ENCODE measurements at places on chromosomes 5 and 9.

DNA sequence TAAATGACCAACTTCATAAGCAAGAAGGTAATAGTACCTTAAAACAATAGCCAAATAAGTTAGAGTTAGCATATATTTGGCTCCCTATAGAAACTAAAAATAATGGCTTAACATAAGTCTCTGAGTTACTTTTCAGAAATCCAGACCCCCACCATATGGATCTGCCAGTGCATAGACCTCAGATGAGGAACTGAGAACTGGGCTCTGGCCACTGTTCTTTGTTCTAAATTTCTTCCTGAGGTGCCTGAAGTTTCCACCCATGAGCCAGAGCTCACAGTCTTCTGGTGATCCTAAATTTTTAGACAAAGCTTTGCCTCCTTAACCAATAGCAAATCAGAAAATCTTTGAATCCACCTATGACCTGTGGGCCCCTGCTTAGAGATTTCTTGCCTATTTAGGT is 250.9 kb downstream of the YTHDC2 start:
- no peak for DNase-seq

DNA sequence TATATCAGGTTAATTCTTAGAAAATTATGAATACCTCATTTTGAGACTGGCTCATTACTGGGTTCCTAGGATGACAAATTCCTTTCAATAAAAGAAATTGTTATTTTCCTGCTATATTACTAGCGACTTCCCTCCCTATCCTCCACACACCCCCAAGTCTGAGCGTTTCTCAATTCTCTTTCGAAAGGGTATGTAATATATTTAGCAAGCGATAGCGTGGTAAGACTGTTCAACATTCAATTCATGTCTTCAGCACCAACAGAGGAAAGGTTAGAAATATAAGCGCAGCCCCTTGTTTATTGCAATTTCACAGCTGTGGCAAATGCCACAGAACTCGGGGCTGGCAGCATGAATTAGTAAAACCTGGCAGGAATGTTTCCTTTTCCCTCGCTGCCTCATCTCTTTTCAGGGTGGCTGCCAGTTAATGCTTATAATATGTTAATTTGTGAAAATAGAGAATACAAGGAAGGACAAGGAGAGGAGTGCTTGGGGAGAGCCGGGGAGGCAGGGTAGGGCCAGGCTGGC is 152.7 kb upstream of the TBCA start:
- no peak for DNase-seq

GRCh38 chr9:114177423-114178064 is 22.2 kb downstream of the COL27A1 start:
- DNase-seq, result no peak

- DNase-seq, result no peak
Observed at GRCh38 chr9:108885643-108886348, 23.7 kb downstream of the ACTL7A start.

DNA sequence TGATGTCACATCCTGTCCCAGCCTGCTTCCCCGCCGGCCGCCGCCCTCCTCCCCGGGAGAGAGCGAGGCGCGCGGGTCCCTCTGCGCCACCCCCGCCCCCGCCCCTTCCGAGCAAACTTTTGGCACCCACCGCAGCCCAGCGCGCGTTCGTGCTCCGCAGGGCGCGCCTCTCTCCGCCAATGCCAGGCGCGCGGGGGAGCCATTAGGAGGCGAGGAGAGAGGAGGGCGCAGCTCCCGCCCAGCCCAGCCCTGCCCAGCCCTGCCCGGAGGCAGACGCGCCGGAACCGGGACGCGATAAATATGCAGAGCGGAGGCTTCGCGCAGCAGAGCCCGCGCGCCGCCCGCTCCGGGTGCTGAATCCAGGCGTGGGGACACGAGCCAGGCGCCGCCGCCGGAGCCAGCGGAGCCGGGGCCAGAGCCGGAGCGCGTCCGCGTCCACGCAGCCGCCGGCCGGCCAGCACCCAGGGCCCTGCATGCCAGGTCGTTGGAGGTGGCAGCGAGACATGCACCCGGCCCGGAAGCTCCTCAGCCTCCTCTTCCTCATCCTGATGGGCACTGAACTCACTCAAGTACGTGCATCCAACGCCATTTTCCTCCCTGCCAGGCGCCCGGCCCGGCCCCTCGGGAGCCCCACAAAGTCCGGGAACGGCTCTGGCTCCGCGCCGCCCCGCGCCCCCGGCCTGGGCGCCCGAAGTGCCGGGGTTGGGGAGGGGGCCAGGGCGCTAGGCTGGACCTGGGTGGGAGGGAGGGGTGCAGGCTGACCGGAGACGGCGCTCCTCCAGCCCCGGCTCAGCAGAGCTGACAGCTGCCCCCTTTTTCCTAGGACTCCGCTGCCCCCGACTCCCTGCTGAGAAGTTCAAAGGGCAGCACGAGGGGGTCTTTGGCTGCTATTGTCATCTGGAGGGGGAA is 12.0 kb upstream of the OLFM1 start:
- no peak for DNase-seq

- DNase-seq, result no peak
Observed at GRCh38 chr5:40306869-40307487, 372.7 kb upstream of the PTGER4 start.

DNA sequence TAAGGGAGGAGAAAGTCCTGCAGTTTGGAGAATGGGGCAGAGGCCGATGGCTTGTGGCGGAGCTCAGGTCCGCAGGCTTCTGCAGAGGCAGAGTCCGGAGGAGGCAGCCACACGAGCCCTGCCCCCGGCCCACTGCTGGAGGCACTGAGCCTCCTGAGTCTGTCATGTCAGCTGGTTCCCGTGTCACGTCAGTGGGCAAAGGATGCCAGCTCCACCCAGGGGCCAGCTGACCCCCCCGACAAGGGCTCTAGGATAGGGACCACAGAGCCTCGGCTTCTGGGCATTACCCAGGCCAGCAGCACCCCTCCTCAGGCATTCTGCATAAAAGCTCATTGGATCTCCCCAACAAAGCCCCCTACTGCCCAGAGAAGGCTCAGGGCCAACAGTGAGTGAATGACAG is 8.5 kb downstream of the SH3PXD2B start:
- no peak for DNase-seq

GRCh38 chr5:123286891-123287290 is 136.3 kb downstream of the CEP120 start:
- DNase-seq, result no peak

DNA sequence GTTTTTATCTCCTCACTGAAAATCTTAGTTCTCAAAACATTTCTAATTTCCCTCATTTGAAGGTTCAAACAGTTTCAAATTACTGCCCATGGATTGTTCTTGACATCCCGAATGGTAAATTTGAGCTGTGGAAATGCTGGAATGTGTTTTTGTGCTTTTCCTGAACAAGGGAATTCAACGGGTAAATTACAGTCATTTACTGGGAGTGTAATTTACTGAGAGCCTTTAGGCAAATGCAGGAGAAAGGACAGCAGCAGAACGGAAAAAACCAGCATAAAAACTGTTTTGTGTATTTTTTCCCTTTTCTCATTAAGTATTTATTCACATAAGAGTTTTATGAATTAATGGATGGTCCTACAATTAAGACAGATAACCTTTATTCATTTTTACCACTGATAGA is 139.2 kb downstream of the PBX3 start:
- DNase-seq, result no peak

- DNase-seq, result no peak
Observed at GRCh38 chr5:15500325-15501001, 483 bp downstream of the FBXL7 start.

GRCh38 chr9:112301420-112301819 is 32.0 kb downstream of the PTBP3 start:
- no peak for DNase-seq

DNA sequence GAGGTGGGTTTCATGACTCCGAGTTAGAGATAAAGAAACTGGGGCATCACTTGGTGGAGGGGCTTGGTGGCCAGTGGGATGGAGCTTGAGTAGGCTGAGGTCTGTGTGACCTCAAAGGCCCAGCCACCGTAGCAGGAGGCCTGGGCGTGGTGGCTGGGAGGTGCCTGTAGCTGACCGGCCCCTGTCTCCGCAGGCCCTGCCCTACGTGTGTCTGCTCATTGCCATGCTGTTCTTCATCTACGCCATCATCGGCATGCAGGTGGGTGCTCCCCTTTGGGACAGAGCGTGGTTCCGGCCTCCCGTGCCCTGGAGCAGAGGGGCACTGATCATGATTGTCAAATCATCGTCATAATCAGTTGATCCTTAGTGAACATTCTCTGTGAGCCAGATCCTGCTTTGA is 196.2 kb downstream of the CACNA1B start:
- no peak for DNase-seq

DNA sequence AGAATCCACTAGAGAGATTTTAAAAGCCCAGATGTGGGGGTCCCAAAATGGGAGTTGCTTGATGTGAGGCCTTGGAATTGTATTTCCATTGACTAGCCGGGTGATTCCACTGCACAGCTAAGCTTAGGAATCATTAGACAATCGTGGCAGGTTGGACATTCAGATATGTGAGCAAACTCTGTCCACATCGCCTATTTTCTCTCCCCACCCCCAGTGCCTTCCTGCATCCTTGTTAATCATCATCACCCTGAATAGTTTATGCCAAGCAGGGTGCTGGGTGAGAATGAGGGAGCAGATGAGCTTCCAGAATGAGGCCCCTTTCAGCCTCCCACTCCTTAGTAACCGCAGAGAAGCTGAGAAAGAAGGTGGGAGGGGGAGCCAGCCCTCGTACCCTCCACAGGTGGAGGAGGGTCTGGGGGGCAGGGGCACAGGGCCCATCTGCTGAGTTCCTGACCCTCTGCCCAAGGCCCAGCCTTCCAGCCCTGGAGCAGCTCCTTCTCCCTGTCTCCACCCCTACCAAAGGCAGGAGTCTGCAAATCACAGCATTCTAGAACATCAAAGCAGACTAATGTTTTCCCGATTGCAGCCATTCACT is 7.7 kb upstream of the TCOF1 start:
- no peak for DNase-seq

DNA sequence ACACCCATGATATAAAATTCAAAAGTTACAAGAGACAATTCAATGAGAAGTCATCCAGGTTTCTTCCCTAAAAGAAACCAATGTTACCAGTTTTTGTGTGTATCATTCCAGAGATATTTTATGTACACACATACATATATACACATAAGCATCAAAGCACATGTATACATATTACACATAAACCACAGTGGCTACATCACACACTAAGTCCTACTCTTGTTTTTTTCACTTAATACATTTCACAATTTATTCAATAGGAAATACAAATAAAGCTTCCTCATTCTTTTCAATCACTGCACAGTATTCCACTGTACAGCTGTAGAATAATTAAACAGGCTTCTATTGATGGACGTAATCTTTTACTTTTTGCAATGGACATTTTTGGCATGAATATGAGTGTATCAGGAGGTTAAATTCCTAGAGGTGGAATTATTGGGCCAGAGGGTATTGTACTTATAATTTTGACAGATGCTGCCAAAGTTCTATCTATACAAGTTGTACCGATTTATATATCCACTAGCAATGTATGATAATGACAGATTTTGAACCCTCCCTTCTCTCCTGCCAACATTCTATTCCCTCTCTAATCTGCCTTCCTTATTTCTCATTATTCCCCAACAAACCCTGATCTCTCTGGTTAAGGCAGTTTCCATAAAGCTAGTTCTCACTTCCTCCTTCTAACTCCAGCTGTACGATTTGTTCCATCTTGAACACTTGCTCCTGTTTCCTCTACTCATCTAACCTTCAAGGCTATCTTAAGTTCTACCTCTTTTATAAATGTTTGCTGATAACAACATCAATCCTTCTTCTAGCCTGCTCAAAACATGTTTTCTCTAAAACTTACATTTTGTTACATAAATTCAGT is 35.2 kb downstream of the MRPS27 start:
- DNase-seq, result no peak

DNA sequence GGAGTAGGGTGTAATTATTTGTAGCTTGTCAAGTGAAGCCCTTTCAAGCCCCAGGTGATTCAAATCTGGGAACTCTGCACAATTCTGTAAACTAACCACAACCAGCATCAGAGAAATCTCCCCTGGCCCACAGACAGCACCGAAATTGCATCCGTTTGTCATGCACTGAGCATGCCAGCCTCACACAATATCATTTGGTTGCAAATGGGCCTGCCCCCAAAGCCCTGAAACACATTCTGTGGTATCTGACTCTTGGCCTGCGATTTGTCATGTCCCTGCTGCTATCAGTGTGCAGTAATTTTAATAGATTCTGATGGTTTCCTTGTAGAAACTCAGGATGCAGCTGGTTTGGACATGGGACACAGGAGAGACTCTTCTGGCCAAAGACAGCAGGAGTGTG is 35.3 kb downstream of the SNX24 start:
- DNase-seq, result no peak

GRCh38 chr9:83034587-83034986 is 28.4 kb downstream of the RASEF start:
- no peak for DNase-seq

DNA sequence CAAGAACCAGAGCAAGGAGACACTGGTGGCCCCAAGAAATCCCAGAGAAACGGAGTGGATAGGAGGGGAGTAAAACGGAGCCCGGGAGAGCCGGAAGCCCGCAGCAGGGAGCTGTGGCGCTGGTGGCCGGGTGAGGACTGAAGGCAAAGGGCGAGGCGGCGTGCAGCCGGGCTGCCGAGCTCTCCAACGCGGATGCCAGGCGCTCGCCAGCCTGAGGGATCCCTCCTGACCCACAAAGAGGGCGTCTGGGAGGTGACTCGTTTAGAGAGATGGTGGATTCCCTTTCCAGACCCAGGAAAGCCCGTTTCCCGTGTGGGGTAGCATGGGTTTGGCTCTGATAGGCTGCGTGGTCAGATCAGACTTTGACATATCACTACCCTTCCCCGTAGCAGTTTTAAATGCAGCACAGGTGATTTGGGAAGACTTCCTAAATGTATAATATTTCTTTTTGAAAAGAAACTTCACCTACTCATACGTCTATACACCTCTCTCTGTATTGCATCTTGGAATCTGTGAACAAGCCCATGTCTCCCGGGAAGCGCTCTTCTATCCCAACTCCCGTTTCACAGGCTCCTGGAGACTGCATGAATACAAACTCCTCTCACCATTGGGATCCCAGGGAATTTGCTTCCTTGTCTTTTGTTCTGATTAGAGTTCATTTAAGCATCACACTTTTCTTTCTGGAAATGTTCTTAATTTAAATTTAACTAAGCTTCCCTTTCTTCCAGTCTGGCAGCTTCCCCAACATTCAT is 158.1 kb downstream of the C9orf152 start:
- DNase-seq, result no peak

DNA sequence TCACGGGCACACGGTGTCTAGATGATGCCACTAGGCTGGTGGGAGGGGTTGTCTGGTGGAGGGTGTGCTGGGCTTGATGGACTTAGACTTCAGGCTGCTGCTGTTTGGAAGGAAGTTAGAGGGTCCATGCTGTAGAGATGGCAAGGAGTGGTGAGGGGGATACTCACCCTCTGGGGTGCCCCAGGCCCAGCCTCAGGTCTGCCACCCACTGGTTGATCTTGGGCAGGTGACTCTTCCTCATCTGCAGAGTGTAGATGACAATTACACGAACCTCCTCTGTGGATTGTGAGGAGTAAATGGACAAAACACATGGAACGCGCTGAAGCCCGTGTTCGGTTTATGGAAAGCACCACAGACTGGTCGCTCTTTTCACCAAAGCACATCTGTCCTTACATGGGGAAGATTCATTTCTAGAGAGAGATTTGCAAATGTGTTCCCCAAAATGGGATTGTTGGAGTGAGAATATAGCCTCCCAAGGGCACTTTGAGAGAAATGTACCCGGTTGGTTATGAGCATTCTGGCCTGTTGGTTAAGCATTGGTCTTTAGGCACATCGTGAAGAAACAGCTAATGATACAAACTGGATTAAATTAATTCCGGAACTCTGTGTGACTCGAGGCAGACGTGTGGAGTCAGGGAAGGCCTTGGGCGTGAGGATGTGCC is 58.2 kb downstream of the ZNF618 start:
- DNase-seq, result no peak

All from NCI-H1417 treated with DMSO at 0.1 percent for 48 hours (cell line).